Panc1 (cell line): ENCODE measurements at places on chromosomes 16 and 17. TPM values are rescaled to one million over a fixed set of nuclear protein-coding genes. Genes with fewer than 3 reads are reported as not detected.

CCL18 gene
- not detected for total RNA-seq

ANKRD13B gene
- 31.4 TPM for total RNA-seq

CES3 gene
- total RNA-seq, result not detected

FUS gene
- 441 TPM for total RNA-seq

KRTAP4-4 gene
- total RNA-seq, result not detected

EVI2B gene
- total RNA-seq, result 0.08 TPM

ASB16 gene
- not detected for total RNA-seq

CDIPT gene
- 71.6 TPM for total RNA-seq

PLLP gene
- total RNA-seq, result 0.72 TPM

GRCh38 chr17:57365420-57365819 is 109.1 kb downstream of the MSI2 start:
- no peak for DNase-seq

DNA sequence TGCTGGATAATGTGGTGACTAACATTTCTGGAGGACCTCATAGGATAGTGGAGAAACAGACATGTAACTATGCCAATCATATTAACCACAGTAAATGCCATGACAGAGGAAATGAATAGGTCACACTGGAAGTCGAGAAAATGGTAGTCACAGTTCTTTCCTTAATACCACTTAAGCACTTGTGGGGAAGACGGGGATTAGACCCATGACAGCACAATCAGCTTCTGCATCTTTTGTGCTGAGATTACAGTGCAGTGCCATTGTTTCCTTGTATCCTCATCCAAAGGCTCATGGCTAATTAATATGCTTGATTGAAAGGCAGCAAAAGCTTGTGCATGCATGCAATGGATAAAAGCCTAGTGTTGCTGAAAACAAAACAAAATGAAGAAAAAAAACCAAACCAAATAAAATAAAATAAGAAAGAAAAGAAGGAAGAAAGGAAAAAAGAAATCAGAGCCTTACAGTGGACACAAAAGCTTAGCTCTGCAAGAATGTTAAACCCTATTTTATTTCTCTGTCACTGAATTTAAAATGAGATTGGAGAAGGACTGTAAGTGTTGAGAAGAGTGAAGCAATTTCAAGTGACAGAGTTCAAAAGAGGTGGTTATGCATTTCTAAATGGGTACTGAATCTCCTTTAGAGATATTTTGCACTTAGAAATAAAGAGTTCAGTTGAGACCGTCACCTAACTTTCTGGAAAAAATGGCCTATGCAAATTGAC is 1011.9 kb downstream of the CDH8 start:
- no peak for DNase-seq

DNA sequence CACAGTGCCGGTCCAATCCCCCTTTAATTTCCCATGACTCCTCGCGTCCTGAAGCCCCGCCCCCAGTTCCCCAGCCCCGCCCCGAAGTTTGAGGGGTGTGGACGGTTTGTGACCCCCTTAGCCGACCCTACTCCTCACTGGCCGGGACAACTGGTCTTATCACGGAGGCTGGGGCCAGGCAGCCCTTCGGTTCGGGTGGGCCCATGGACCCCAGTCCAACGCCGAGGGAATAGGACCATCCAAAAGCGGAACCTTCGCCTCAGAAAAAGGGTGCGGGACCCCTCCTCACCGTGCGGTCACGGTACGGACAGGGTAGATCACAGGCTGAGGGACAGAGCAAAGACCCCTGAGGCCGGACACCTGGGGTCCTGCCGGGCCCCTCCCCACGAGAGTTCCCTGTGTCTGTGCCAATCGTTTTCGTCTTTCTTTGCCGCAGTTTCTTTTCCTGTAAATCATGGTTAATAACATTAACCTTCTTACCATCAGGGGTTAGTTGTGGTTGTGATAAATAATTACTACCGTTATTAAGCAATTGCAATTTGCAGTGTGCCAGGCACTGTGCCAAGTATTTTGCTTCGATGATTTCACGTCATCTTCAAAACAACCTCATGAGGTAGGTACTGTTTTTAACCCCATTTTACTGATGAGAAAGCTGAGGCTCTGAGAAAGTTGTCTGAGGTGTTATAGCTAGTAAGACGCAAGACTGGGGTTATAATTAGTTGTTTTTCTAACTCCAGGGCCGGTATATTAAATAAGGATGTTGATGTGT is 543 bp downstream of the TMUB2 start:
- DNase-seq, result no peak

DNA sequence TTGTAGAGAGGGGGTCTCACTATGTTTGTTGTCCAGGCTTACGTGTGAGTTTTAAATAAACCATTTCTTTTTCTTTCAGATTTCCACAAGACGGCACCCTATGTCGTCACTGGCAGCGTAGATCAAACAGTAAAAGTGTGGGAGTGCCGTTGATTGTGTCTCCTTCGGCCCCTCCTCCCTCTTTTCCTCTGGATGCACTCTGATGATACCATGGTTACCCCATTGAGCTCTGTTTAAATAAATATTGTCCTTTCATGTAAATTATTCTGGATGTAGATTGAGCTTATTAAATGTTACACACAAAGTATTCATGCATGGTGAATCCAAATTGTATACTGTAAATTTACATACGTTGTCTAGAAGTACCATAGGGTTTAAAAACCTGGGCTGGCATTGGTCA is 29.9 kb downstream of the CLUH start:
- DNase-seq, result no peak

GRCh38 chr16:81818568-81818896 is 39.4 kb downstream of the PLCG2 start:
- no peak for DNase-seq

DNA sequence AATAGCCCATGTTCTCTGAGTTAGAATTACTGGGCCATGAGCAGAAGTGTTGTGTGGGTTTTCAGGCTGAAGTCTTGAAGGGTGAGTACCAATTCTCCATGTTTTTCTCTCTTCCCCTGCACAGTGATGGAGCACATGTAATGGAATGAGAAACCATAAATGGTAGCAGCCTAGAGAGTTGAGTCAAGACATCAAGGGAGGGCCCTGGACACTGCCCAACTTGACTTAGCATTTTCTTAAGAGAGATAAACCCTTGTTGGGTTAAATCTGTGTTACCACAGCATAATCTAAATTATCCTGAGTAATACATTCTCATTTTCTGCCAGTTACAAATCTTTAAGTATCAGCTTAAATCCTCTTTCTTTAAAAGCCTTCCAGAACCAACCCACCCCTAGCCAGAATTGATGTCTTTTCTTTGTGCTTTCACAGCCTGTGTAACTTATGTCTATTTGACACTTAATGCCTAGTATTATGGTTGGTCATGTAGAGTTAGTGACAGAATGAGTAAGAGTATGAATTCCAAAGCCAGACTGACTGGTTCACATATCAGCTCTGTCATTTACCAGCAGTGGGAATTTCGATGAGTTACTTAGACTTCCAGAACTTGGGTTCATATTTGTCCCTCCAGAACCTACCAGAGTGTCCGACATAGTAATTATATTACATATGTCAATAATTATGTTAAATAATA is 27.0 kb upstream of the RGS9 start:
- no peak for DNase-seq

- DNase-seq, result no peak
Measured at GRCh38 chr17:38741461-38741860, 6.7 kb downstream of the PCGF2 start.

DNA sequence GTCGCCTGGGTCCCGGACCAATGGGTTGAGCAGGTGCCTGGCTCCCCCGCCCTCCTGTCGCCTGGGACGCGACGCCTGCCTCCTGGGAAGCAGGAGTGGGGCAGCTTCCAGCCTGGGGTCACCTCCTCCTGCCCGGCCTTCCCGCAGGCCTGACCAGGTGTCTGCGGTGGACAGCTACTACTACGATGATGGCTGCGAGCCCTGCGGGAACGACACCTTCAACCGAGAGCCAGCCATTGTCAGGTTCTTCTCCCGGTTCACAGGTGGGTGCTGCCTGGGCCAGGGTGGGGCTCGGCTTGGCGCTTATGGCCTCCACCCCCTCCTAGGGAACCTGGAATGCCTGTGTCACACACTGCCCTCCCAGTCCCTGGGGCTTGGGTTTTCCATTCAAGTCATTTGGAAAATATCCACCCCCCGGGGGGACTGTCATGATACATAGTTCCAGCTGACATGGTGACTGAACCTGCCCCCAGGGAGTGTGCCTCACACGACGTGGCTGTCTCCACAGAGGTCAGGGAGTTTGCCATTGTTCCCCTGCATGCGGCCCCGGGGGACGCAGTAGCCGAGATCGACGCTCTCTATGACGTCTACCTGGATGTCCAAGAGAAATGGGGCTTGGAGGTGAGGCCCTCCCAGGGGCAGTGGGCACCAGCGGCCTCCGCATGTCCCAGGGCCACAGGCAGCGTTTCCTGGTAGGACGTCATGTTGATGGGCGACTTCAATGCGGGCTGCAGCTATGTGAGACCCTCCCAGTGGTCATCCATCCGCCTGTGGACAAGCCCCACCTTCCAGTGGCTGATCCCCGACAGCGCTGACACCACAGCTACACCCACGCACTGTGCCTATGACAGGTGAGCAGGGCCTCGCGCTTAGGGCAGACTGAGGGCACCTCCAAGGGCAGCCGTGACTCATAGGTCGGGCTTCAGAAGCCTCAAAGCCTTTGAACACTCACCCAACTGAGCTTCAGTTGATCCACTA is 2.3 kb downstream of the DNASE1 start:
- DNase-seq, result no peak

DNA sequence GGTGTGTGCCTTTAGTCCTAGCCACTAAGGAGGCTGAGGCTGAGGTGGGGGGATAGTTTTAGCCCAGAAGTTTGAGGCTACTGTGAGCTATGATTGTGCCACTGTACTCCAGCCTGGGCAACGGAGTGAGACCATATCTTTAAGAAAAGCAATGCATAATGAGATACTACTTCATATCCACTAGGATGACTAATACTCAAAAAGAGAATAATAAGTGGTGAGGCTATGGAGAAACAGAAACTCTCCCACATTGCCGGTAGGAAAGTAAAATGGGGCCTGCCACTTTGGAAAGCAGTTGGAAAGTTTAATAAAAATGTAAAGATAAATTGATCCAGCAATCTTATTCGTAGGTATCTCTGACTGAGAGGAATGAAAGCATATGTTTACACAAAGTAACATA is 4.6 kb upstream of the NPIPB2 start:
- no peak for DNase-seq

- no peak for DNase-seq
Measured at GRCh38 chr17:37610971-37611370, 1.8 kb upstream of the SYNRG start.

GRCh38 chr16:47872225-47872624 is 283.6 kb downstream of the ABCC12 start:
- DNase-seq, result no peak

GRCh38 chr17:35423761-35424160 is 8.5 kb downstream of the SLFN12 start:
- DNase-seq, result no peak

- no peak for DNase-seq
Measured at GRCh38 chr17:61764846-61765245, 98.5 kb downstream of the BRIP1 start.

- no peak for DNase-seq
Measured at GRCh38 chr17:82370471-82371332, 863 bp upstream of the UTS2R start.

- no peak for DNase-seq
Measured at GRCh38 chr17:76076765-76077583, 2.0 kb upstream of the ZACN start.

GRCh38 chr16:85027958-85028684 is 526 bp downstream of the KIAA0513 start:
- no peak for DNase-seq

- DNase-seq, result no peak
Measured at GRCh38 chr16:11203111-11203623, 52.8 kb downstream of the SOCS1 start.

- no peak for DNase-seq
Measured at GRCh38 chr17:44955674-44956425, 8.3 kb upstream of the KIF18B start.

DNA sequence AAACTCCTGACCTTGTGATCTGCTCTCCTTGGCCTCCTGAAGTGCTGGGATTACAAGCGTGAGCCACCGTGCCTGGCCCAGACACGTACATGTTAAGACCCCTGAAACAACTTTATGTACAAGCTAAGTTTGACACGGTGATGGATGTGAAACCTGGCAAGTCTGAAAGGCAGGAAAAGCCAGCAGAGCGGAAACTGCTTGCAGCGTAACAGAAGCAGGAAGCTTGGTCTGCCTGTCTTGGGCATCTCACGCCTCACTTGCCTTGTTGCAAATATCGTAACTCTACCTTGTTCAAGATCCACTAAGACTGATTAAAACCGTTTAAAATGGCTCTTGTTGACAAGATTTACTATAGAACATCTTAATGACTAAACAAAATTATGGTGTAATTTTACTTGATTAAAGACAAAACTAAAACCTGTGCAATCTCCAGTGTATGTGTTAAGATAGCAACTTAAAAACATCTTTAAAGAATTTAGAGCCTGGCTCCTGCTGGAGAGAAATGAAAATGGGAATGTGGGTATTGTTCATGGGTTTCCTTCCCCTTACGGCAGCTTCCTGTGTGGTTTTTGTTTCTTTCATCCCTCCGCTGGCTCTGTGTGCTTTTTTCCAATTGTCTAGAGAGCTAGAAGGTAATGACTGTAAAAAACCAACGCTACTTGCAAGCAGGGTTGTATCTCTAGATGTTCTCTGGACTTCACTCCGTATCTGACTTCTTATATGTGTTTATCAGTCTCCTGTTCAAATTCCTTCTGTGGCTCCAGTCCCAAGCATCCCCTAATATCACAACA is 477.6 kb downstream of the XYLT1 start:
- DNase-seq, result no peak

GRCh38 chr16:19361587-19361986 is 56.1 kb upstream of the TMC5 start:
- no peak for DNase-seq

DNA sequence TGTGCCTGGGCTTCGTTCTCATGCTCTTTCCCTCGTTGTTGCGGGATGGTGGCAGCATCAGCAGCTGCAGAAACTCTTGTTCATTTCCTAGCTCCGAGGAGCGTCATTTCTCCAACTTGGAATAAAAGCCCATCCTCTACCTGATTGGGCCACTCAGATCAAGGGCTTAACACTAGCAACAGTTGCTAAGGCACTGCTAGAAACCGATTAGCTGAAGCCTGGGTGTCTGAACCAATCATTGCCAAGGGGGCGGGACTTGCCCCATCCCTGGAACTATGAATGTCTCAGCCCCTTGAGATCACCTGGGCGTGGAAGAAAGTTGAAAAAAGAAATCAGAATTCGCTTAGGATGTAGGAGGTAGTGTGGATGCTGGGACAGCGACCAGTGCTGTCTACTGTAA is 145.3 kb downstream of the FOXL1 start:
- DNase-seq, result no peak

- DNase-seq, result no peak
Measured at GRCh38 chr16:30096105-30096861, at the start of gene YPEL3. YPEL3 (minus strand) TSS chr16:30096213; CDS start chr16:30095482, 731 bp downstream.

- no peak for DNase-seq
Measured at GRCh38 chr16:70749006-70749678, 51.8 kb downstream of the VAC14 start.

DNA sequence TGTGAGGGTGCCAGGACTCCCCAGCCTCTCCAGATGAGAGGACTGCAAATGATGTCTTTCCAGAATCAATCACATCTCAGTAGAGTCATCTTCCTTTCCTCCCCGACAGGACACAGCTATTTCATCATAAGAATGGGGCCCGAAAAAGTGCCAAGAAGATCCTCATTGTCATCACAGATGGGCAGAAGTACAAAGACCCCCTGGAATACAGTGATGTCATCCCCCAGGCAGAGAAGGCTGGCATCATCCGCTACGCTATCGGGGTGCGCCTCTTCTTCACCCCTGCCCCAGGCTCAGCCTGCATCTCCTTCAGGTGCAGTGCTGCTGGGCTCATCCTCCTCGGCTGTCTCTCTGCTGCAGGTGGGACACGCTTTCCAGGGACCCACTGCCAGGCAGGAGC is 14.3 kb downstream of the ITGAD start:
- no peak for DNase-seq
